ENCODE measurements at places on chromosomes 1 and 21.

GRCh38 chr1:167442854-167443565 is 75.3 kb downstream of the CD247 start:
- DNase-seq, result no peak

DNA sequence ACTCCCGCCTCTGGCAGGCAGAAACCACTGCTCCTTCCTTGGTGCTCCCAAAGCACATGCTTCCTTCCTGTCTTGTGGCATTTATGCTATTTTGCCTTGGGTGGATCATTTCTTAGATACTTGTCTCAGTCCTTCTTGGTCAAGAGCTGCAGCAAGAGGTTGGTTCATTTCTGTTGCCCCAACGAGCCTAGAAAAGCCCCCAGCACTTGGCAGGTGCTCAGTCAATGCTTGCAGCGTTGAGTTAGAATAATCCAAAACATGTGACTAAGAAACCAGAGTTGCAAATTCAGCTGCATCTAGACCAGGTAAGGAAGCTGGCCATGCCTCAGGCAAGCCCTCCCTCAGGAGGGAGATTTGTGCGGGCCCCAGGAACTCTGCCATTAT is 42.4 kb upstream of the TENT5C start:
- DNase-seq, result no peak

DNA sequence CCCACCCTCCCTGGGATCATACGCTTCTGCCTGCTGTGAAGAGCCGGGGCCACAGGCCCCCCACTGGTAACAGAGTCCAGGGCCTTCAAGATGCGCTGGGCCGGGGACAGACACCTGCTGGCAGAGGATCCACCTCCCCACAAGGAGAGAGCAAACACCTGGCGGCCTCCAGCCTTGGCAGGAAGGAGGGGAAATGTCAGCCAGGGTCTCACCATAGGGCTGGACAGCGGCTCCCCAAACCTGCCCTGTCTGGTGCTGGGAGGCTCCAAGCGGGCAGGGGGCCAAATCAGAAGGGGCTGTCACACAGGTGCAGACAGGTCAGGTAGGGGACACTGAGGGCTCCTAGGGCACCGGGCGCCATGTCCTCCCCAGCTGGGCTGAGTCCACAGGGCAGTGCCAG is 58.9 kb downstream of the KCNAB2 start:
- DNase-seq, result no peak

GRCh38 chr1:5993556-5994491 is 1.6 kb upstream of the NPHP4 start:
- no peak for DNase-seq

DNA sequence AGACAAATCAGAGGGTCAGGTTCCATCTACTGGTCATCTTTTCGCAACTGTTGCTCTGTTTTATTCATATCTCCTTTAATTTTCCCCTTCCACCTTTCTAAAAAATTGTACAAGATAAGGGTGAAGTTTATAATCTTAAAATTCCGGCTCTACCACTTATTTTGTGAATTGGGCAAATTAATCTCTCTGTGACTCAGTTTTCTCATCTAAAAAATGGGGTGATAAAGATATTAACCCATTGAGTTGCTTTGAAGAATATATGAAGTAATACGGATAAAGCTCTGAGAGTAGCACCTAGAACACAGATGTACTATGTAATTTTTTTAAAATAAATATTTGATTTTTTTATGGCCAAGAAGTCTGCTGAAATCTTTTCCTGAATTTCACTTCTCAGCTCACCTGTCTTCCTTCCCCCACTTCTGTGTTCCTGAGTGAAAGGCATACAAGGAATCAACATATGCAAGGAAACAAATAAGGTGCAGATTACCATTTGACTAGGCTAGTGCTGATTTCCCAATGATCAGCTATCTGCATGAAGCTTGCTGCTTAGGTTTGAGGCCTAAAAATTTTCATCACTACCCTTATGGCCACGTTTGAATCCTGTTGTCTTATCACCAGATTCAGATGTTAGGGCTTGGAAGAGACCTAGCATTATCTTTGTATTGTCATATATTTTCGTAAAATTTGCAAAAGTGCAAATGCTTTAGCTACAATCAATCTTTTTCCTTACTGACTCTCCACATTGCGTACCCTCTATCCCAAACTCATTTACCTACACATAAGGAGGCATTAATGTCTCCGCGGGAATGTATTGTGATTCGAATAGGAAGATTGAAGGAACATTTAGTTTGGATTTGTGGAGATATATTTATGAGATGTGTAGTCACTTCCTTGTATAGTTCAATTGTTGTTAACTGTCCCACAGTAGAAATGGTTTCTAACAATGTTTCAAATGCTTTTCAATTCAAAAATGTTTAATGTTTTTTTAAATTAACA is 718.3 kb upstream of the PTBP2 start:
- DNase-seq, result no peak

GRCh38 chr1:152078831-152079441 is 9.9 kb downstream of the TCHHL1 start:
- DNase-seq, result no peak

DNA sequence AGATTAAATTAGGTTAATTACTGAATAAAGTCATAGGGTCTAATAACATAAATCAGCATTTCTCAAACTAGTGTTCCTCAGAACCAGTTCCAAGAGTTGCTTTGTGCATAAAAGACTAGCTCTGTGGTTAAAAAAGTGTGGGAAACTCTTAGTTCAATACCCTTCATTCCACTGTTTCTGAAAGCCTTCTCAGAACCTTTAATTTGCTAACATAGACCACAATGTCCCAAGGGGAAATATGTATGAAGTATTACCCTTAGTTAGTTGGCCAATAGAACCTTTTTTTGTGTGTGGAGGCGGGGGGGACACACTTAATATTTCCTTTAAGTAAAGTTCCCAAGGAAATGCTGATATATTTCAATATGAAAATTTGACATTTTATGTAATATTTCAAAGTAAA is 20.4 kb downstream of the ODF2L start:
- no peak for DNase-seq

DNA sequence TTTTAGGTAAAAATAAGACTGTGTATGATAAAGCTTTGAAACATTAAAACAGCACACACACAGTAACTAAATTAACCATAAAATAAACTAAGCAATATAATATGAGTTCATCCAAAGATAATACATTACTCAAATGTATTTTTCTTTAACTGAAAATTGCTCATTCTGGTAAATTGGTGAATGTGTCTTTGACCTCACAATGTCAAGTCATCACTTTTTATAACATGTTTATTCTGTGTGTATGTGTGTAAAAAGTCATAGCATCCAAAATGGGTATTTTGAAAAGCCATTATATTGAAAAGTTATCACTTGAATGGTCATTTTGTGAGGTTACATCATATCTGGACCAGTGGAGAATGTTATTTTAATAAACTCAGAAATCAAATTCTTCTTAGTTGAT is 724.6 kb downstream of the ADGRL2 start:
- no peak for DNase-seq

DNA sequence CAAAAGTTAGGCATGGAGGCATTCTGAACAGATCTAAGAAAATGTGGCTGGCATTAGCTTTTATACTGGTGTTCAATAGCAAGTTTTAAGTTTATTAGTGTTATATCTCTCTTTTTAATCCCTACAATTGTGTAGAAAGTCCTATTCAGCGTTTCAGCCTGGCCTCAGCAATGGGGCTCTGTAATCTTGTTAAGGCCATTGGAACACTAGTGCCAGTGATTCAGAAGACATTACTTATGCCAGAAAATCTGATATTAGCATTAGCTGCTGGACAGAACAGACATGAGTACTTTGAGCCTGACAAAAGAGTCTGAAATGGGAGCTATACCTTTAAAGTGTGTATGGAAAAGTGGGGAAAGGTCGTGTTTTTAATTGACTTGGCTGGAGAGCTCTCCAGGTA is 167.0 kb downstream of the NEGR1 start:
- DNase-seq, result no peak

GRCh38 chr1:155892796-155893195 is 18.4 kb downstream of the RIT1 start:
- peak; percentile 62 for DNase-seq

DNA sequence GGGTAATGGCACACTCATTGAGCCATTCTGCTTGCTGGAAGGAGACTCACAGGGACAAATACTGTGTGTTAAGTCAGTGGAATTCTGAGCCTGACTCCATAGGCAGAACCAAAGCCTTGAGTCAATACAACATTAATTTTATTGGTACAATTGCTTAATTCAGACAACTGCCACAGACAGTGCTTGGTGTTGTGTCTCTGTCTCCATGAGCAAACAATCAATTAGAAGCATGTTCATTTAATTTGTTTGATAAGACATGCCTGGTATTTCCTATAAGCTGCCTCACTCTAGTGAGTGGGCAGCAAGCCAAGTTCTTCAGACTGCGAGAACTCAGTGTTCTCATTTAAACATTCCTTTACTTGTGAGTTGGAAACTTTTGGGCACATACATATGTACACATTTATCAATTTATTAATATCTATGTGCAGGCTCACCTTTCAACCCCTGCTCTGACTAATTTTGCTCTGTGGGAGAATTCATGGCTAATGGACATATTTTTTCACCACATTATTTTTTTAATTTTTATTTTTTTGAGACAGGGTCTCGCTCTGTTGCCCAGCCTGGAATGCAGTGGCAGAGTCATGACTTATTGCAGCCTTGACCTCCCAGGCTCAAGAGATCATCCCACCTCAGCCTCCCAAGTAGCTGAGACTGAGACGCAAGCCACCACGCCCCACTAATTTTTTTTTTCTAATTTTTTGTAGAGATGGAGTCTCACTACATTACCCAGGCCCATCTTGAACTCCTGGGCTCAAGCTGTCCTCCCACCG is 4.5 kb upstream of the SRSF10 start:
- peak; percentile 77 for DNase-seq

DNA sequence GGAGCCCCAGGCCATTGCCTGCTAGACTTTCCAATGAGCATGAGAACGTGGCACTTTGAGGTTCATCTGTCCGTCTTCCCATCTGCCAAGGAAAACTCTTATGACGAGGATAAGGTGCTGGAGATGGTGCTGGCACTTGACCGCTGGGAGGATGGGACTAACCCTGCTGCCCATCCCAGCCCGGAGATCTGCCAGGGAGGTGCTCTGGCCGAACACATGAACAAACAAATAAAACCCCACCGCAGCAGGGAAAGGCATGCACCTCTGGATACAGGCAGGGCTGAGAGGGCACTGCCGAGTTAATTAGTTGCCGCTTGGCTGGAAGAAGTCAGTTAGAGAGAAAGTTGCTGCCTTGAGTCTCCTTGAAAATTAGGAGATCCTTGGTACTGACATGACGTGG is 308.4 kb downstream of the AJAP1 start:
- DNase-seq, result peak; percentile 54

DNA sequence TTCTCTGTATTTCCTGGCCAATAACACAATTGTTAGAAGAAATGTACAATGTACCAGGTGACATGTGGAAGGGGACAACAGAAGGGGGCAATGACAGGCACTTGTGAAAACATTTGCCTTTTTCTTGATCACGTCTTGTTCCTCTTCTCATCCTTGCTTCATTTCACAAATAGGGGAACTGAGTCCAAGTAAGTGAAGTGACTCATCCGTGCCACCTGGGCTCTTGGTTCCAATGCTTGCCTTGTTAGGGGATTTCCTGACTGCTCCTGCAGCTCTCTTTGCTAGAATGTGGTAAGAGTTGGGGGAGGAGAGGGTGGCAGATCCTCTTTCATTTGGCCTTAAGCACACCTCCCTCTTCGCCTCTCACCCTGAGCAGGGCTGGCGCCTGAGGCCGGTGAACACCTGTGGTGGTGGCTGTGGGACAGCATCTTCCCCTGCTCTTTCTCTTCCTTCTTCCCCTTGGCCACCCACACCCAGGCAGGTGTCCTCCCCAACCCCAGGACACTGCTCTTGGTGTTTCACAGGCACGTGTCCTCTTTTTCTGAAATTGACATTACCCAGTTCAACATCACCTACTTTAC is 2.2 kb upstream of the RHEX start:
- peak; percentile 86 for DNase-seq

DNA sequence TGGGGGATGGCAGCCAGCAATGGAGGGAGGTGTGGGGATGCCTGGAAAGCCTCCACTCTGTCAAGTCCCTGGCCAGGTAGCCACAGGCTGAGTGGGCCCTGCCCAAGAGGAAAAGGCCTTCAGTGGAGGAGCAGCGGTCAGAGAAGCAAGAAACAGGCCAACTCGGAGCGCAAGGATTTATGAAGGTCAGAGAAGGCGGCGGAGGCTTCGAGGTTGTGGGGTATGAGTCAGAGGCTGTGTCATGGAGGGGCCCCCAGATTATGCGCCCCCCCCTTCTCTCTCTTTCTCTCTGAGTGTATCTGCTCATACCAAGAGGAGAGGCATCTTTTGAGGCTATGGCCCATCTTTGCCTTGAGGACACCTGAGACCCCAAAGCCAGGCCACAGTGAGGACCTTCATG is 99.5 kb downstream of the CASZ1 start:
- no peak for DNase-seq

DNA sequence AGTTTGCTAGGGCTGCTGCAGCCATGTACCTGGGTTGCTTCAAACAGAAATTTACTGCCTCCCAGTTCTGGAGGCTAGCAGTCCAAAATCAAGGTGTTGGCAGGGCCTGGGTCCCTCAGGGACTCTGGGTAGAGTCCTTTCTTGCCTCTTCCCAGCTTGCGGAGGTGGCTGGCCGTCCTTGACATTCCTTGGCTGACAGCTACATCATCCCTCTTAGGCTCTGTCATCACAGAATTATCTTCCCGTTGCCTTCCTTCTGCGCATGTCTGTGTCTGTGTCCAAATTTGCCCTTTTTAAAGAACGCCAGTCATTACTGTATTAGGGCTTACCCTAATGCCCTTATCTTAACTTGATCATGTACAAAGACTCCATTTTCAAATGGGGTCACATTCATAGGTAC is 37.6 kb upstream of the PGBD5 start:
- DNase-seq, result no peak

- no peak for DNase-seq
These were observed 268.6 kb downstream of the PTBP2 start for GRCh38 chr1:96990136-96990535.

GRCh38 chr1:87644579-87645190 is 316.0 kb downstream of the LMO4 start:
- peak; percentile 38 for DNase-seq

- peak; percentile 65 for DNase-seq
These were observed 3.8 kb upstream of the KTI12 start for GRCh38 chr1:52037402-52037814.

GRCh38 chr1:66339944-66340343 is 194.0 kb upstream of the SGIP1 start:
- no peak for DNase-seq

- no peak for DNase-seq
These were observed 11.8 kb downstream of the CD101 start for GRCh38 chr1:117013309-117013858.

DNA sequence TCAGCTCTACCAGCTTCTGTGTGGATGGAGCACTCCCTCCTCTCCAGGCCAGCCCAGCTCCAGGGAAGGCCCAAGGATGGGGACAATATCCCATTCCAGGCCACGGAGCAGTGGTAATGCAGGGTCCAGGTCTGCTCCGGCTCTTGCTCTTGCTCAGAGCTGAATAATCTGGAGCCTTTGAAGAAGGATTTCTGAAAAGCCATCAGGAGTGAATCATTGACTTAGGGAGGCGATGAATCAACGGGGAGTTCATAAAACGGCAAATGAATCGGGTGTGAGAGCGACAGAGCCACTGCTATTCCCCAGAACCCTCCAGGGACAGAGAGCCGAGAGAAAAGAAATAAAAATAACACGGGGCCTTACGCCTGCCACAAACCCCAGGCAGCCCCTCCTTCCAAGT is 7.7 kb downstream of the POU3F1 start:
- peak; percentile 20 for DNase-seq
